ENCODE measurements at places on chromosomes 11 and 22.
A peak's percentile ranks its signal among the peaks of the same experiment; 100 is the strongest.

GRCh38 chr11:95700471-95700817 lies 89.1 kb downstream of the FAM76B start:
- no peak for DNase-seq

GRCh38 chr11:46237248-46238077 lies 40.0 kb upstream of the CREB3L1 start:
- DNase-seq = peak; percentile 76

GRCh38 chr11:68460741-68461574 lies at the start of gene PPP6R3:
Gene PPP6R3, plus strand, starts transcription at chr11:68460752. Its CDS starts 76,913 bp downstream, at chr11:68537665.
- peak; percentile 86 for DNase-seq

DNA sequence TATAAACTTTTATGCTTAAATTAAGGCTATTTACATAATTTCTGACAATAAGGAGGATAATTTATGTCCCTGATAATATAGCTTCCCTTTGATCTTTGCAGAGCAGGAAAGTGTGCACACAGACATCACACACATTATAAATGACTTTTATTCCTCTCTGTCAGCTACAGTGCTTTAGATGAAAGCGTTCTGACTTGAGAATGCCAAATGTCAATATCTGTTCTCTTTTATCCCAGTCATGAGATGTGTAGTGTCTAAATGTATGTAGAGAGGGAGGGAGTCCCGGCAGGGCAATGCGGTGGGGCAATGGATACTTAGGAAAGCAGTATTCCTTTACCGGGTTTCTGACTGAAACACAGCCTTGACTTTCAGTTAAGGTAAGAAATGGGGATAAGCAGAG lies 225.4 kb upstream of the CHORDC1 start:
- DNase-seq = no peak

DNA sequence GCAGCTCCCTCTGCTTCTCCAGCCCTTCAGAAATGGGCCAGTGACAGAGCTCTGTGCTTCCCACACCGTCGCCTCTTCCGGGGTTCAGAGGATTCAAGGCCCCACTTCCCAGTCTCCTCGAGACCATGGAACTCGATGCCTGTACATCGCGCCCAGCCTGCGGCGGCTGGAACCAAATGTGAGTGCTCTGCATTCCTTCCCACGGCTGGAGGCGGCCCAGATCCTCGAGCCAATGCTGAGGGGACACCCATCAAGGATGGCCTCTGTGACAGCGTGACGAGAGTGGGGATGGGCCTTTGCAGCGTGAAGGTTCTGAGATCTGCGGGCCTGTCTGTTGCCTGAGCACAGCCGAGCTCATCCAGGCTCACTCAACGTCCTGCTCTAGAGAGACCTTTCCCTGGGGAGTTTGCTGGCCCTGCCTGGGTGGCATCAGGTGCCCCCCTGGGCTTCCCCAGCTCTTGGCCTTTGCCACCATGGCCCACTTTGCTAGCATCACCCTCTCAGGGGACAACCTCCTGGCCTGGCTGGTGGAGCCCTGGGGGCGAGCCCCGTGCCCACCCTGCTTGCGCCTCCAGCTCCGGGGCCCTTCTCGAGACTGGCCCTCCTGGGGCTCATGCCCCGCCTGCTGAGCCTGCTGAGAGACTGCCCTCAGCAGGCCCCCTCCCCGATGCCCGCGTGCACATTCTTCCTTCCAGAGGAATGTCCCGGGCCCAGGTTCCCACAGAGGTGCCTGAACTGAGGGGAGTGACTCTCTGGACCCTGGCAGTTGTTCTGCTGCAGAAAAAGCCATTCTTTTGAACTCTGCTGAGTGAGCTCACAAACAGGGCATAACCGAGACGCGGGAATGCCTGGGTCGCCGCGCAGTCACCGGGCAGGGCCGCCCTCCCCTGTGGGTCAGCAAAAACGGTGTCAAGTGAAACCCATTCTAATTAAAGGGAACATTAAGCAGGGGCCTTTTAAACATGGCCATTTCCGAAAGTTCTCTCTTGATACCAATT lies 7.3 kb upstream of the MYEOV start:
- DNase-seq = peak; percentile 62

- DNase-seq = no peak
Measured at GRCh38 chr11:64026575-64027205, 9.0 kb upstream of the FLRT1 start.

GRCh38 chr22:44525941-44526778 lies 28.1 kb upstream of the RTL6 start:
- no peak for DNase-seq

GRCh38 chr22:30749272-30749671 lies 54.6 kb downstream of the OSBP2 start:
- DNase-seq = no peak

GRCh38 chr11:95338430-95338991 lies 107.5 kb upstream of the SESN3 start:
- peak; percentile 61 for DNase-seq

- DNase-seq = no peak
Measured at GRCh38 chr22:48302657-48303368, 1524.9 kb downstream of the BRD1 start.

- no peak for DNase-seq
Measured at GRCh38 chr11:75040167-75040770, 51.5 kb downstream of the NEU3 start.

All from retina (tissue), 1 donor.